ENCODE measurements at places on chromosomes 5 and 9.

DNA sequence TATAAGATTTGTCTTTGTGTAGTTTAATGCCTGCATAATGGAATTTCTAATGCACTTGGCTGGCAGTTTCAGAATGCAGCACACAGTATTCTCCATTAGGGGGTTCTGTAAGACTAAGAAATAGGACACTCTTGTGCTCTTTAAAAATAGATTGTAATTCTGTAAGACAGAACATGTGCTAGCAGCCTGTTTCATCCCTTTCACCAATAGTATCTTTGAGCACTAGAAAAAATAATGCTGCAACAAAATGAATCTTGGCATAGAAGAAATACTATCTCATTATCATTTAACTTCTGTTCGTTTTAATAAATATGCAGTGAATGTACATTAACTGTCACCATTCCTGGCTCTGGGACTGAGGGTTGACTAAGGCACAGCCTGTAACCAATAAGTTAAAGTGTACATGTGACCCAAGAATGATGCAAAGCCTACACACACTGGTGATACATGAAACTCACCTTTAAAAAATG lies 23.8 kb upstream of the ZNF622 start:
- no peak for DNase-seq

- DNase-seq = peak; percentile 8
Measured at GRCh38 chr9:112921549-112921948, 30.9 kb upstream of the SLC46A2 start.

DNA sequence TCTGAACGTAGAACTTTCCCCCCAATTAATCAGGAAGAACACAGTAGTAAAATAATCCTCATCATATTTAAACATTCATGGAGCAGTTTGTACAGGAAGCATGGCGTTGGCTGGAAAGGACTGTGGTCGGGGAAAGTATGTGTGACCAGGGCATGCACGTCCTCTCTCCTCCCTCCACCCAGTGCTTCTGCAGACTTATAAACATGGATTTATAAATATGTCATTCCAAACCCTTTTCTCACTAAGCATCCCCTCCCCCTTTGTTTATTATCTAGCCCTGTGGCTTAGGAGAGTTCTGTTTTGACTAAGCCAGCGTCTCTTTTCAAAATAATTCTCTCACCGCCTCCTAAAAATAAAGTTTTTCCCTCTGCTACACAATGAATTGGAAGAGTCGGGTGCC lies 70.4 kb upstream of the DAP start:
- DNase-seq = no peak

- DNase-seq = no peak
Measured at GRCh38 chr5:159274676-159275075, 11.6 kb downstream of the UBLCP1 start.

- no peak for DNase-seq
Measured at GRCh38 chr9:2236850-2237249, 221.7 kb downstream of the SMARCA2 start.

GRCh38 chr9:123834889-123835562 lies 94.9 kb downstream of the DENND1A start:
- DNase-seq = no peak

DNA sequence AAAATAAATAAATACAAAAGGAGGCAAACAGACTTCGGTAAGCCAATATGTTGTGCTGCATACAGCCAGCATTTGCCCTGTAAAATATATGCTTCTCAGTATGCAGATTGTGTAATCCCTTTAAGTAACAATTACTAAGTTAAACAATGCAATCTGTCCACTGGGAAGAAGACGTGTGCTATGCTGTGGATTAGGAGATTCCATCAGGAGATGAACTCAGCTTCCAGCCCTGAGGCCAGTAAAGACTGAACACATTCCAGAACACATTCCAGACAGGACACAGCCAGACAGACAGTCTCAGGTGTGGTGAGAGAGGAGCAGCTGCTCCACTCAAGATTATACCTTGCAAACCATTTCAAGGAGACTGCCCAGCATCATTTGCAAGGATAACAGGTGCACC lies 97.8 kb downstream of the MPDZ start:
- DNase-seq = no peak

DNA sequence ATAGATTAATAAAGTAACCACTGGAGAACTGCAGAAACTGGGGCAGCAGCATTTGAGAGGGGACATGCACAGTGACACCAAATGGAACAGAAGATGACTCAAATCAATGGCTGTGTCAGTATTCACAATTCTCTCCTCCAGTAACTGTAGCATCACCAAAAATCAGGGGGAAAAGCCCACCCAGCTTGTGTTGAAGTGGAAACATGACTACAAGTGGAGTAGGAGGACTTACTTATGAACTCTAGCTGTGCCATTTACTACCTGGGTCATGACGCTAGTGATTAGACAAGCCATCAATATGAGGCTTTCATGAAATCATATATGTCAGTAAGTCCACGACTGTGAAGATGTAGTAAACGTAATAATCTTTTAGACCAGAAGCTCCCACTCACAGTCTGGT lies 199.8 kb upstream of the PTGER4 start:
- DNase-seq = no peak

- no peak for DNase-seq
Measured at GRCh38 chr5:180423598-180423997, 70.5 kb upstream of the GFPT2 start.

DNA sequence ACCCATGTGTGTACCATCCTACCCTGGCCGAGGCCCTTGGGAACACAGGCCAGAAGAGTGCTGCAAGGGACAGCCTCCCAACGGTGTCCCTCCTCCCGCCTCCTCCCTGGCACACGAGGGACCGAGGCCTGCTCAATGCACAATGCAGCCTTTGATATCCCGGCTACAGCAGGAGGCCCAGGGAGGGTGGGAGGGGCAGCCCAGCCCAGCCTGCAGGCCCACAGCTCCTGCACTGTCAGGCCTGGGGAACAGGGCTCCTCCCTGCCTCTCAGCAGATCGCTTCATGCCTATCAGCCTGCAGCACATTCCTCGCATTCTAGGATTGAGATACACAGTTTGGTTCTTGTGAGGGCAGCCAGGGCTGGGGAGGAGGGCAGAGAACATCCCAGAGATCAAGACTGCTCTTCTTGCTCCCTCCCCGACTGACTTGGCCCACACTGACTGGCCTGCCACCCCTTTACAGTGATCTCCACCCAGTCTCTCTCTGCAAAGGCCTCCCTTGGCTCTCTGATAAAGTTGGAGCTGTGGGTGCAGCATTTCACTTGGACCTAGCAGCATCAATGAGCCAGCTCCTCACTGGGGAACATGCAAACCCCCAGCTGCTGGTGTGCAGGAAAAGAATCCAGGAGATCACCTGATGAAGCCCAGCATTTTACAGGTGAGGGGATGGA lies at the start of gene SH3TC2:
TSS of gene SH3TC2 (minus strand) at position 46 of the 671 bp plus-strand sequence. CDS start at position 6, 40 bp downstream.
- peak; percentile 41 for DNase-seq

GRCh38 chr9:83649515-83649914 lies 26.6 kb downstream of the IDNK start:
- DNase-seq = no peak

DNA sequence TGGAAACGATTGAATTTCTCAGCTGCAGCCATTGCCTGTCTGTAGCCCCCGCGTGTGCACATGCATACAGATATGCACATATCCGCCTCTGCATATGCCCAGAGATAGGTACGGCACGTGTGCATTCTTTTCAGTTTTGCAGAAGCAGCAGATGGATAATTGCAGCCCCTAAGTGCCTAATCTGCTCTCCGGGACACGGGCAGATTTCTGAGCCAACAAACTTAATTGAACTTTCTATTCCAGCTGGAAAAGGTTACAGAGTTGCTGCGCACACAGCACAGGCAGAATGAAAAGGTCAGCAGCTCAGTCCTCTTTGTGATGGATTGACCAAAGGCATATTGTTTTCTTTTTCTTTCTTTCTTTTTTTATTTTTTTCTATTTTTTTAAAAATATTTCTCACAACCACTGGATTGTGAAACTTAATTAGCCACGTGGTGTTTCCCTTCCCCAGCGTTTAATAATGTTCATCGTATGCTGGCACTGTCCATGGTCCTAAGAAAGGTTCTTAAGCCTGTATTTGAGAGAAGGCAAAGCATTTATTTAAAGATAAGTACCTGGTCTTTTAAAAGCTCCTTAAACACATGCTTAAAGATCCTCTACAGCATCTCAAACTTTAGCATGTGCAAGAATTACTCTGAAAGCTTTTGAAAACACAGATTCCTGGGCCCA lies 270.2 kb upstream of the BRINP1 start:
- DNase-seq = peak; percentile 17

DNA sequence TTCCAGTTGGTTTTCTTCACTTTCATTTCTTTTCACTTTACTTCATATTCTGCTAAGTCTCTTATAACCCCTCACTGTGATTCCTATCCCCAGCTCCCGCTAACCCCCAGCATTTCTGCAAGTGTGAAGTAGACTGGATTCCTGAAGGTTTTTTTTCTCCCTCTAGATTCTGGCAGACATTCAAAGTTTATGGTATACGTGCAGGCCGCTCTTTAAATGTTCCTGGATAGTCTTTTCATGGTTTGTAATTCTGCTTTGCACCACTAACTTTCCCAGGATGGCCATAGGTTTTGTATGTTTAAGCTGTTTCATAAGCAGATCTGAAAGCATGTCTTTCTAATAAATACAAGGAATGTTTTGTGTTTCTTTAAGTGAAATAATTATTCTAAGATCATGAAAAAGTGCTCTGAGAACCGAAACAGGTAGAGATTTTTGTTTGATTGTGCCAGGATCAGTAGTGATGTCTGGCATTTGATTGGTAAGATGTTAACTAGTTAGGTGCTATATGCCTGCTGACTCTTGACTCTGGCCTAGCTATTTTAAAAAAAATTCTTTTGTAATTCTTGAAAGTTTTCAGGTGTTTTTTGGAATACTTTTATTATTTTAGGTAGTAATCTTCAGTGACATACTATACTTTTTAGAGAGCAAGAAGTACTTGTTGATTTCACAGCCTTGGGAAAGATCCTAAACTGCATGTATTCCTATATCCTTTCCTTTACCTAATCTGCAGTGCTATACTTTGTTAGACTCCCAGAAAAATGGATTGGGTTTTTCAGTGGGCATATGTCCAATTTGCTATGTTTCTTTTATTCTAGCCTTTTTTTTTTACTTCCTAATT lies 29.7 kb downstream of the CNOT6 start:
- no peak for DNase-seq

DNA sequence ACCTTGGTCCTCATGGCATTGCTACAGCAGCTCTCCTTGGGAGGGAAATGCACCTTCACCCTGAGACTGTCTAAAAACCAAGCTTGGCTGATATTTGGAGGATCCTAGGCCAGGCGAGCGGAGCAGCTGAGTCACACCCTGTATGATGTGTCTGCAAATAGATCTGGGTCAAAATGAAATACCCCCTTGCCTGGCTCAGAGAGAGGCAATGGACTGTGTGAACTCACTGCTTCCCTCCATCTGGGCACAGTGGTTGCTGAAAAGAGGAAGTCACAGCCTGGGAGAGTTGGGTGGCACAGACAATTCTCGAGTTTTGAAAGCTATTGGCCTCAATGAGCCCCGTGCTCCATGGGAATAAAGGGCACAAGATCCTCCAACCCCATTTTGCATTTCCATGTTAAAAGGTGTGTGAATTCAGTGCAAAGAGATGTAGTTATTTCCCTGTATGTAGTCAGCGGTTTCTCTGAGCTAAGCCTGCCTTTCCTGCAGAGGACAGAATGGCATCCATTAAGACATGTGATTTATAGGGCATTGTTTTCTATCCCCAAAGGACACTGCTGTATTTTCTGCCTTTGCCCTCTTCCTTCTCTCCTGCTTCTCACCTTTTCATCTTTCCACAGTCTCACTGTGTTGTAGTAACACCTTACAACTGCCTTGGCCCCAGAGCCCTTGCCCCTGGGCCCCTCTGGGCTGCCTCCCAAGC lies 177.2 kb downstream of the GADD45G start:
- no peak for DNase-seq

DNA sequence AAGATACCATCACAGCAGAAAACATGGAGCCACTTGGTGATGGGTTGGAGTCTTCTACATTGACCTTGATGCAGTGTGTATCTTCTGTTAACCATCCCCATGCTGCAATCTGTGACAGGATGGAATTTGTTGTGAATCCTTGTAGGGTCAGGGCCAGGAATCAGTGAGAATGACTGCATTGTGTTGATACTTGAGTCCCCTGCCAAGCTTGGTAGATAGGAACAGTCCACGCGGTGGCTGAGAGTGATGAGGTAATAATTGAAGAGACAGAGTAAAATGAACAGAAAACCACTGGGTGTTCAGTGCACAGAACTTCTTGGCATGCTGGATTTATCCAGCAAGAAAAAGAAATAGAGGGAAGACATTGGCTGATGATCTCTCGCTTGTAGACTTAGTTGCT lies 217.5 kb downstream of the MAN2A1 start:
- DNase-seq = no peak

- DNase-seq = no peak
Measured at GRCh38 chr5:68024426-68024825, 191.1 kb upstream of the PIK3R1 start.

GRCh38 chr5:74865804-74866595 lies at the start of gene FAM169A:
TSS of gene FAM169A (minus strand) at chr5:74866387. CDS start at chr5:74841676, 24,711 bp downstream.
- peak; percentile 73 for DNase-seq

DNA sequence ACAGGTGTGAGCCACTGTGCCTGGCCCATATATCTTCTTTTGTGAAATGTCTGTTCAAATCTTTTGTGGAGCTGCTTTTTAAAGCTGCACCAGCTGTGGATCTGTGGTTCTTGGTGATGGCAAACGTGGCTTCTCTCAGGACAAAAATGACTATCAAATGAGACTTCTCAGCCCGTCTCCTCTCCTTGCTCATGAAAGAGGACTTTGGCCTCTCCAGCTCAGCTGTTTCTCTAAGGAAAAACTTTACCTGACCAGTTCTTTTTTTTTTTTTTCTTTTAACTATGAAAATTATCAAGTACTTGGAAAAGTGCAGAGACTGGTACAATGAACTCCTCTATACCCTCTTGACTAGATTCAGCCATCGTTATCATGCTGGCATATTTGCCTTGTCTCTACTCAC lies 44.8 kb downstream of the RALGPS1 start:
- DNase-seq = no peak

All from nephron progenitor cell (in vitro differentiated cells).